Thyroid gland (tissue), 4 donors: ENCODE measurements at places on chromosomes 3 and 15. TPM values are rescaled to one million over a fixed set of nuclear protein-coding genes. Genes with fewer than 3 reads are reported as not detected.

Gene LMOD3
- total RNA-seq, result 0.21 TPM

Gene GRAMD1C
- 20.2 TPM for total RNA-seq

Gene CHRD
- 11.0 TPM for total RNA-seq

DNA sequence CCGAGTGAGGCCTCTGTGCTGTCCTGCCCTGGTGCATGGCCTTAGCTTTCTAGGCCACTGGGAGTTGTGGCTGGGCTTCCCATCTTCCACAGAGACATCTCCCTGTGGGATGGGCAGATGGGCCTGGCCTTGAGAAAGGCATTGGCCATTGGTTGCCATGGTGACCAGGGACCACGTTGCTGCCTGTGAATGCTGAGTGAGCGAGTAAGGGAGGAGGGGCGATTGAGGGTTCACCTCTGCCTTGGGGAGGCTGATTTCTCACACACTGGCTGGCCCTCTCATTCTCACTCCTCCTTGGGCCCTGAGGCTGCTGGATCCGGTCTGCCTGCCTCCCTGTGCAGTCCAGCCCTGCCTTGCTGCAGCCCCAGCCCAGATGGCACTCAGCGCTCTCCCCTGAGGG is 26.4 kb upstream of the DOCK3 start:
- DNase-seq, result no peak
- H3K36me3 ChIP-seq, result peaks cover 45% of the 10 kb centered on the region
- H3K27me3 ChIP-seq, result no peaks in the 10 kb centered on the region
- no peak overlapping the region for H3K4me3 ChIP-seq

DNA sequence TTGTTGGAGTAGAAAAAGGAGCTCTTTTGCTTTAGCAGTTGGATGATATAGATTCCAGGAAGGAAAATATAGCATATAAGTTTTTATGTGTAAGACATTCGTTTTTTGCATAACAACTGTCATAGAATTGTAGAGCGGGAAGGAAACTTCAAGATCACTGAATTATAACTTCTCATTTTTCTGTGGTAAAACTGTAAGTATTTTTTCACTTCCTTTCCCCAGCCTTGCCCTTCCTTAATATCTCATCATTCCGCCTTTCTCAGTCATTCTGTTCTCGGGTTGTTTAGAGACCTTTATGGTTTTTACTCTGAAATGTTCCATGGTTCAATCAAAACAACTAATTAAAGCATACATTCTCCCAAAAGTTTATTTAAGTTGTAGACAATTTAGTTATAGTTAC is 1.1 kb downstream of the EAF2 start:
- H3K4me3 ChIP-seq, result no peak overlapping the region
- no peaks in the 10 kb centered on the region for H3K27me3 ChIP-seq
- no peaks in the 10 kb centered on the region for H3K36me3 ChIP-seq

DNA sequence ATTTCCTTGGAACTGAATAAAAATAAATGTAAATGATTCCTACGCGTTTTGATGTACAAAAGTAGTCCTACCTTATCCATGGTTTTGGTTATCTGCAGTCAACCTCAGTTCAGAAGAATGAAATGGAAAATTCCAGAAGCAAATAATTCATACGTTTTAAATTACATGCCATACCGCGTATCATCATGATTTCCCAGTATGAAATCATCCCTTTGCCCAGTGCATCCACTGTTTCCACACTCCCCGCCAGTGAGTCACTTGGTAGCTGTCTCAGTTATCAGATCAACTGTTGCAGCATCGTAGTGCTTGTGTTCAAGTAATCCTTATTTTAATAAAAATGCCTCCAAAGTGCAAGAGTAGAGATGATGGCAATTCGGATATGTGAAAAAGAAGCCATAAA is 9.1 kb upstream of the MFSD1 start:
- H3K4me3 ChIP-seq, result no peak overlapping the region
- DNase-seq, result no peak
- no peaks in the 10 kb centered on the region for H3K36me3 ChIP-seq
- no peak overlapping the region for H3K27ac ChIP-seq

Gene POLQ
- not detected for total RNA-seq

DNA sequence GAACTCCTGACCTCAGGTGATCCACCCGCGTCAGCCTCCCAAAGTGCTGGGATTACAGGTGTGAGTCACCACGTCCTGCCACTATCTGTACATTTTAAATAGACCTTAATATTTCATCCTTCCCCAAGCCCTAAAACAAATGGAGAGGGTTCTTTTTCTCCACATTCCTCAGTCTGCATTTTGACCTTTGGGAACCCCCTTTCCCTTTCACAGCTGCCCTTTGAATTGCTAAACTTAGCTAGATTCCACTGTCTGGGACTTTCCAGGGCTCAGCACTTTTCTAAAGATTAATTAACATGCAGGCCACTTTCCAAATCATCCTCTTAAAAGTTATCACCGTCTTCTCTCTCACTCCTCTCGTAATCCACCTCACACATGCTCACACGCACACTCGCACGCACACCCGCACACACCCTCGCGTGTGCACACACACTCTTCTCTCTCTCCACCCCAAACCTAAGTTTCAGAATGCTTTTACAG is 124.2 kb downstream of the TMCO5A start:
- H3K27me3 ChIP-seq, result no peaks in the 10 kb centered on the region
- H3K4me1 ChIP-seq, result peaks cover 12% of the 10 kb centered on the region
- no peak overlapping the region for H3K4me3 ChIP-seq
- no peak for DNase-seq
- H3K27ac ChIP-seq, result no peak overlapping the region

DNA sequence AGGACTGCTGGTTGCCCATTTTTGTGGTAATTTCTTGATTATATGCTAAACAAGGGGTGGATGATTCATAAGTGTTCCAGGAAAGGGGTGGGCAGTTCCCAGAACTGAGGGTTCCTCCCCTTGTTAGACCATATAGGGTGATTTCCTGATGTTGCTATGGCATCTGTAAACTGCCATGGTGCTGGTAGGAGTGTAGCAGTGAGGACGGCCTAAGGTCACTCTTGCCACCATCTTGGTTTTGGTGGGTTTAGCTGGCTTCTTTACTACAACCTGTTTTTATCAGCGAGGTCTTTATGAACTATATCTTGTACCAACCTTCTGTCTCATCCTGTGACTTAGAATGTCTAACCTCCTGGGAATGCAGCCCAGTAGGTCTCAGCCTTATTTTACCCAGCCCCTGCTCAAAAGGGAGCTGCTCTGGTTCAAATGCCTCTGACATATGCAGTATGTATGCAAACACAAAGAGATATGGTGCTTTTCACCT is 46.2 kb downstream of the C3orf38 start:
- H3K36me3 ChIP-seq, result no peaks in the 10 kb centered on the region
- H3K27me3 ChIP-seq, result no peaks in the 10 kb centered on the region
- DNase-seq, result no peak
- no peak overlapping the region for H3K27ac ChIP-seq

DNA sequence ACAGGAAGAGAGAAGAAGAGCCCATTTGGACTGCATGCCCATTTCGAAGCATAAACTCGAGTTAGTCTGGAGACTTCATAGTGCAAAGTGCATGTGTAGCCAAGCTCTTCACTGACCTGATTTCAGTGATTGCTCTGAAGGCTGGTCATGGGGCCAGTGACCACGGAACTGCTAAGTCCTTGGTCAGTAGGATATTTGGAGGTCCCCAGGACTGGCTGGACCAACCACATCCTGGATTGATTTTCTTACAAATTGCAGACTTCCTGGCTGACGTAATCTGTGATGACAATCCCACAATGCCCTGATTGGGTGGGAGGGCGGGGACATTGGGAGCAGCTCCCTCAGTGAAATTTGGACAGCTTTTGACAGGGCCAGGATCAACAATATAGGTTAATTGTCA is 233.4 kb downstream of the CACNA2D3 start:
- no peaks in the 10 kb centered on the region for H3K36me3 ChIP-seq
- H3K4me3 ChIP-seq, result no peak overlapping the region
- no peak for DNase-seq
- H3K4me1 ChIP-seq, result peaks cover 64% of the 10 kb centered on the region

Gene CCR4
- total RNA-seq, result 0.88 TPM

GRCh38 chr3:88589138-88589537 is 439.4 kb downstream of the C3orf38 start:
- DNase-seq, result no peak
- H3K27ac ChIP-seq, result no peak overlapping the region
- H3K36me3 ChIP-seq, result no peaks in the 10 kb centered on the region
- no peaks in the 10 kb centered on the region for H3K4me1 ChIP-seq
- no peak overlapping the region for H3K4me3 ChIP-seq
- H3K27me3 ChIP-seq, result no peaks in the 10 kb centered on the region

DNA sequence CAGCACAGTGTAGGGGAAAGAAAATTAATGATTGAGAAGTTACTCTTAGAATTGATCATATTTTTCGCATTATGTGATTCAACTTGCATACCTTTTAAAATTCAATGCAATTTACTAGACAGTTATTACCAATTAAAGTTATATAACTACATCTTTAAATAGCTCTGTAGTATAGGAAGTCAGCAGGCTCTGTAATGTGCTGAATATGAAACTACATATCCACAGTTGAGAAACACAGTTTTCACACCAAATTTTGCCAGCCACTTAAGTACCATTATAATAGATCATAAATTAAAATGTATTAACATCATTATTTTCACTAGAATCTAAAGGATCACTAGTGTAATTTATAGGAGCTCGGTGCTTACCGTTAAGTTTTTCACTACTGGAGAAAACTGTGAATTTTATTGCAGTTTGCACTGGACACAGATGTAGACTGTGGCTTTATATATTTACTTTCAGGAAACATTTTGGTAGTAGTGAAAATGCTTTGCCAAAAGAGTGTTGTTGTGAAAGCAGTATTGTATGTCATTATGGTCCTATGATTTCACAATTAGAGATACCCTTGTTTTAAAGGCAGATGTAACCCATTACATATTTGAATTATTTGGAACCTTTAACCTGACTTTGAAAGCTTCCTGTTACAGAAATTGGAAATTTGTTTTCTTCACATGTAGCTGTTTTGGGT is 113.6 kb downstream of the PLCL2 start:
- H3K27me3 ChIP-seq, result no peaks in the 10 kb centered on the region
- DNase-seq, result no peak
- no peaks in the 10 kb centered on the region for H3K36me3 ChIP-seq
- H3K4me1 ChIP-seq, result no peaks in the 10 kb centered on the region
- H3K27ac ChIP-seq, result no peak overlapping the region
- H3K4me3 ChIP-seq, result no peak overlapping the region

DNA sequence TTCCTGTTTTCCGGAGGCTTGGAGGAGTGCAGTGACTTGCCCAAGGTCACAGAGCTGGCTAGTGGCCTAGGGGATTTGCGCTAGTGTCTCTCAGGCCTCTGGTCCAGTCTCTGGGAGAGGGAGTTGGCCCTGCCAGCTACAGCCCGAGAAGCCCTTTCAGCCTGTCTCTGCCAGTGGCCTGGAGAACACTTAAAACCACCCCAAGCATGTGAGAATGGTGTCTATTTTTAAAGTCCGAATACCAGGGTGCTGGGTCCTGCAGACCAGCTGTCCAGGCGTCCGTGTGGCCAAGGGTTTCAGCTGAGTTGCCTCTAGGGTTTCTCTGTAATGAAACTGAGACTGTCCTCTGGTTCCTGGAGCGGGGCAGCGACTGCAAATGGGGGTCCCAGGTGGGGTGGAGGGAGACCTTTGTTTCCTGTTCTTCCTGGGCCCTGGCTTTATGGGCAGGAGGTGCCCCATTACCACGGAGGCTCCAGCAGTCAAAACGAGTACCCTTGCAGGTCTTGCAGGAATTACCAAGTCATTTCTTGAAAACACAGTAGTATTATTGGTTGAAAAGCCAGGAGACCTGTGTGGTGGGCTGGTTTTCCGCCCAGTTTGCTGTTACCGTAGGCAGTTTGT is 2.2 kb downstream of the CAND2 start:
- DNase-seq, result peak; percentile 73
- H3K27me3 ChIP-seq, result no peaks in the 10 kb centered on the region
- H3K4me1 ChIP-seq, result peaks cover 16% of the 10 kb centered on the region

DNA sequence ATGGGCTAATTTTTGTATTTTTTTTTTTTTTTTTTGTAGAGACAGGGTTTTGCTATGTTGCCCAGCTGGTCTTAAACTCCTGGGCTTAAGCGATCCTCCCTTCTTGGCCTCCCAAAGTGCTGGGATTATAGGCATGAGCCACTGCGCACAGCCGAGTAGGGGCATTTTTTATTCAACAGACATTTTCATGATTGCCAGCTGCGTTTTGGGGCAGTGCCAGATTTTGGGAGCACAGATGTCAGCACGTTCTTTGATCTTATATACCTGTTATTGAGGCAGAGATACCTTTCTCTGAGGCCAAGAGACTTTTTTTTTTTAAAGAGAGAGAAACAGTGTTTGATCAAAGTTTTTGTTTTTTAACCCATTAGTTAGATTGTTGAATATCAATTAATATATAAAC is 16.8 kb downstream of the NEO1 start:
- no peaks in the 10 kb centered on the region for H3K36me3 ChIP-seq
- no peaks in the 10 kb centered on the region for H3K4me1 ChIP-seq
- H3K4me3 ChIP-seq, result no peak overlapping the region
- H3K27me3 ChIP-seq, result no peaks in the 10 kb centered on the region
- no peak for DNase-seq

DNA sequence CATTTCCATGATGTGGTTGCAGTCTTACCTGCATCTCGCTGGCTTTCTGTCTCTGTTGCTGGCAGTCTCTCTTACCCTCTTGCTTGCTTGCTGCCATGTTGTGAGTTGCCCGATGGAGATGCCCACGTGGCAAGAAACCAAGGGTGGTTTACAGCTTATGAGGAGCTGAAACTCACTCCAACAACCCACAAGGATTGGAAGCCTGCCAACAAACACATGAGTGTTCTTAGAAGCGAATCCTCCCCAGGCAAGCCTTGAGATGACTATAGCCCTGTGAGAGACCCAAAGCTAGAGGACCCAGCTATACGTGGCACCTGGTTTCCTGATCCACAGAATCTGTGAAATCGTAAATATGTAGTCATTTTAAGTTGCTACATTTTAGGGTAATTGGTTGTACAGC is 490.9 kb upstream of the ADAMTS9 start:
- peak; percentile 14 for DNase-seq
- H3K27me3 ChIP-seq, result no peaks in the 10 kb centered on the region
- H3K36me3 ChIP-seq, result no peaks in the 10 kb centered on the region
- H3K27ac ChIP-seq, result no peak overlapping the region

Gene TRIM71
- not detected for total RNA-seq

GRCh38 chr3:185813691-185814215 is 11.1 kb downstream of the IGF2BP2 start:
- no peak overlapping the region for H3K27ac ChIP-seq
- no peaks in the 10 kb centered on the region for H3K4me1 ChIP-seq
- no peaks in the 10 kb centered on the region for H3K27me3 ChIP-seq

Gene DISP2
- 0.81 TPM for total RNA-seq

- no peak overlapping the region for H3K27ac ChIP-seq
- H3K36me3 ChIP-seq, result no peaks in the 10 kb centered on the region
- H3K4me3 ChIP-seq, result no peak overlapping the region
- no peaks in the 10 kb centered on the region for H3K4me1 ChIP-seq
- H3K27me3 ChIP-seq, result no peaks in the 10 kb centered on the region
- DNase-seq, result no peak
Measured at GRCh38 chr3:190005343-190006113, 115.2 kb downstream of the P3H2 start.
